Mesenchymal stem cell (in vitro differentiated cells and primary cell): ENCODE measurements at places on chromosomes 13 and 19.
A peak's percentile ranks its signal among the peaks of the same experiment; 100 is the strongest.

GRCh38 chr13:110337247-110337646 is 30.2 kb downstream of the COL4A2 start:
- H3K27ac ChIP-seq: peak overlapping the region; percentile 24
- no peak overlapping the region for H3K4me3 ChIP-seq
- H3K4me1 ChIP-seq: peaks cover 43% of the 10 kb centered on the region
- no peaks in the 10 kb centered on the region for H3K36me3 ChIP-seq
- H3K27me3 ChIP-seq: no peaks in the 10 kb centered on the region

- H3K27ac ChIP-seq: no peak overlapping the region
- H3K27me3 ChIP-seq: no peaks in the 10 kb centered on the region
- DNase-seq: no peak
- H3K36me3 ChIP-seq: no peaks in the 10 kb centered on the region
These were observed 100.7 kb upstream of the OBI1 start for GRCh38 chr13:78759704-78760103.

DNA sequence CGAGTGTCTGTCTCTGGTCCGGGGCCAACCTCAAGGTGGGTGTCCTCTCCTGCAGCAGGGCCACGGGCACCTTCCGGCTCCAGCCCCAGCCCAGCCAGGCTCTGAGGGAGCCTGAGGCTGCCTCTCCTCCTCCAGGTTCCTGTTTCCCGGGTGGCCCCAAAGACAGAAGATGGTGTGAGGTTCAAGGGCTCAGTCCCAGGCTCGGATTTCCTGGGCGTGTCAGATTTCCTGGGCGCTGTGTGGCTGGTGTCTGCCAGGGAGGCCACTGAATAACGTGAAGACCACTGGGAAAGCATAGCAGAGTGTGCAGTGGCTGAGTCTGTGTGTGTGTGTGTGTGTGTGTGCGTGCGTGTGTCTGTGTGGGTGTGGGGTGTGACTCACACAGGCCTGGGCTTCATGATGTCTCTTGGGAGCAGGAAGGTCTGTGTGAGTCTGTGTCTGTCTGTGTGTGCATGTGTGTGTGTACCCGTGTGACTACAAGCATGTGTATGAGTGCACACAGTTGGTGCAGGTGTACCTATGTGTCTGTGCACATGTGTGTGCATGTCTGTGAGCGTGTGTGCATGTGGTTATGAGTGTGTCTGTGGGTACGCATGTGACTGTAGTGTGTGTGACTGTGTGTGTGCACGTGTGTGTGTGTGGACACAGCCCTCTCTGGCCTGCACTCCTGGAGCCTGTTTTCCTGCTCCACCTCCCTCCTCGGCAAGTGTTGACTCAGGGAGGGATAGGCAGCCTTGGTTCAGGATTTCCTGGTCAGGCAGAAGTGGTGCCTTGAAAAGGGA is 28.3 kb downstream of the CEBPA start:
- H3K4me1 ChIP-seq: peaks cover 27% of the 10 kb centered on the region
- no peak overlapping the region for H3K4me3 ChIP-seq
- no peak overlapping the region for H3K27ac ChIP-seq
- DNase-seq: peak; percentile 52
- no peaks in the 10 kb centered on the region for H3K27me3 ChIP-seq
- H3K36me3 ChIP-seq: no peaks in the 10 kb centered on the region

DNA sequence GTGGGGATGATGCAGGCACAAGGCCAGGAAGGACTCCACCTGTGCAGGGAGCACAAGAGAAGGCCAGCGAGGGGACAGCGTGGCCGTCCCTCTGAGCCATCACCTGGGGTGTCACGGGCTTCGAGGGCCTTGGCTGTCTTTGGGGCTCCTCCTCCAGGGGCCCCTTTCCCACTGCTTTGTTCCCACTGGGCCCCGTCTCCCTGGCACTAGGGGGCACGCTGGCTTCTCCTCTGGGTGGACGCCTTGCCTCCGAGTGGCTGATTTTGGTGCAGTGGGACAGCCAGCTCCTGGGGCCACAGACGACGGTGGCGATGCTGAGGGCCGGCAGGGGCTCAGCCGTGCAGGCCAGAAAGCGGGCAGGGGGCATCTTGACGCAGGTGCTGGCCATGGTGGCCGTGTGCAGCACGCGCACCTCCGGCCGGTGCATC is 43.2 kb upstream of the GRTP1 start:
- peaks cover 23% of the 10 kb centered on the region for H3K4me1 ChIP-seq
- H3K4me3 ChIP-seq: peak overlapping the region; percentile 10
- no peak overlapping the region for H3K27ac ChIP-seq
- H3K36me3 ChIP-seq: no peaks in the 10 kb centered on the region
- H3K27me3 ChIP-seq: peaks cover 39% of the 10 kb centered on the region
- no peak for DNase-seq

DNA sequence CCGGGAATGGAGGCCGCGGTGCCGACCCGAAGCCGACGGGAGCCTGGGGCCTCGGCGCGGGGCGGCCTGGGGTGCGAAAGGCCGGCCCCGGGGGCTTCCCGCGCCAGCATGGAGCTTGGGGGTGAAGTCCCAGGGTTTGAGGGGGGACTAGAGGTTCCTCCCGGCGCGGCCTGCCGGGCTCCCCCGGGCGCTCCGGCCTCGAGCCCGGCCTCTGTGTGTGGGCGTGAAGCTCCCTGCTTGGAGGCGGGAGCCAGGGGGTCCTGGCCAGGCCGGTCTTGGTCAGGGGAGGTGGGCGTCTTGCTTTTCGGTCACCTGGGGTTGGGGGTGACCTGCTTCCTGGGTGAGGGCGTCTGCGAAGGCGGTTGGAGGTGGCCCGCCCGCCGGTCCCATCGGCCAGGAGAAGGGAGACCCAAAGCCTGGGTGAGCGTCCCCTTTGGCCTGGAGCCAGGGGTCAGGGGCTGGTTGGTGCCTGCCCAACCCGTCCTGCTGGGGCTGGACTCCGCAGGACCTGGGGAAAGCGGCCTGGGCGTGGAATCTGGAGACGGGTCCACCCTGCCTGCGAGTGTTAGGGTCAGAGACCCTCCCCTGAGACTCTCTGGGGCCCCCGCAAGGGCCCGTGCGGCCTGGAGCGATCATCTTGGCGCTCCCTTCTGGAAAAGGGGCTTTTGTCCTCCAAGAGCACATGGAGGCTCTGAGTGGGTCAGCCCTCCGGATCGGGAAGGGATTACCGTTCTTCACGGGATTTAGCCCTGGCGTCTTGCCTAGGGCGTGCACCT is 535 bp downstream of the BSG start:
- DNase-seq: peak; percentile 70
- H3K36me3 ChIP-seq: peaks cover 14% of the 10 kb centered on the region
- H3K4me3 ChIP-seq: peak overlapping the region; percentile 95
- peaks cover 44% of the 10 kb centered on the region for H3K4me1 ChIP-seq
- H3K27me3 ChIP-seq: no peaks in the 10 kb centered on the region

- H3K4me3 ChIP-seq: no peak overlapping the region
- peaks cover 32% of the 10 kb centered on the region for H3K4me1 ChIP-seq
- peaks cover 25% of the 10 kb centered on the region for H3K36me3 ChIP-seq
- H3K27me3 ChIP-seq: no peaks in the 10 kb centered on the region
- DNase-seq: peak; percentile 99
- H3K27ac ChIP-seq: peak overlapping the region; percentile 46
These were observed 83.5 kb downstream of the COL4A2 start for GRCh38 chr13:110390567-110390966.

- peak overlapping the region; percentile 63 for H3K27ac ChIP-seq
- peaks cover 6% of the 10 kb centered on the region for H3K4me1 ChIP-seq
- H3K27me3 ChIP-seq: no peaks in the 10 kb centered on the region
These were observed 11.3 kb downstream of the STARD13 start for GRCh38 chr13:33274264-33274663.

GRCh38 chr19:40159744-40160143 is 31.5 kb upstream of the MAP3K10 start:
- no peak overlapping the region for H3K4me3 ChIP-seq
- no peak overlapping the region for H3K27ac ChIP-seq
- H3K36me3 ChIP-seq: no peaks in the 10 kb centered on the region
- H3K4me1 ChIP-seq: no peaks in the 10 kb centered on the region
- H3K27me3 ChIP-seq: no peaks in the 10 kb centered on the region

DNA sequence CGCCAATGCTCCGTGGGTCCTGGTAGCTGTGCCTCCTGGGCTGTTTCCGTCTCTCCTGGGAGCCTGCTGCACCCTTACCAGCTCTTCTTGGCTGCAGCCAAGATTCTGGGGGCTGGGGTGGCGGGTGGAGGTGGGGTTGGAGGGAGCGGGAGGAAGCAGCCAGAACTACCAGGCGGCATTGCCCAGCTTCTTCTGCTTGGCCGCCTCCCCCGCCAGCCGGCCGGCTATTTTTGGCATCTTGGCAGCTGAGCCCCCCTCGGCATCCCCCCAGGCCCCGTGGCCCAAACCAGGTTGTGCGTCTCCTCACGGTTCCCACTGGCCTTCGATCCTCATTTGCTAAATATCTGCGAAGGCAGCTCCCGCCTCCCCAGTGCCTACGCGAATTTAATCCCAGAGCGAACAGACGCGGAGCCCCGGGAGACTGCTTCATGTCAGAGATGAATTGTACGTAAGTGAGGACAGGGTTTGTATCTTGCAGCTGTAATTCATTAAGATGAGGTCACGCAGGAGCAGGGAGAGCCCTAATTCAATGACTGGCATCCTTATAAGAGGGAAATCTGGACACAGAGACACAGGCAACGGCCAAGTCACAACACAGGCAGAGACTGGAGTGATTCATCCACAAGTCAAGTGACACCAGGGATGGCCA is 12.8 kb upstream of the PEAK3 start:
- peaks cover 24% of the 10 kb centered on the region for H3K4me1 ChIP-seq
- no peaks in the 10 kb centered on the region for H3K36me3 ChIP-seq
- H3K27me3 ChIP-seq: peaks cover 49% of the 10 kb centered on the region
- no peak for DNase-seq
- no peak overlapping the region for H3K27ac ChIP-seq

DNA sequence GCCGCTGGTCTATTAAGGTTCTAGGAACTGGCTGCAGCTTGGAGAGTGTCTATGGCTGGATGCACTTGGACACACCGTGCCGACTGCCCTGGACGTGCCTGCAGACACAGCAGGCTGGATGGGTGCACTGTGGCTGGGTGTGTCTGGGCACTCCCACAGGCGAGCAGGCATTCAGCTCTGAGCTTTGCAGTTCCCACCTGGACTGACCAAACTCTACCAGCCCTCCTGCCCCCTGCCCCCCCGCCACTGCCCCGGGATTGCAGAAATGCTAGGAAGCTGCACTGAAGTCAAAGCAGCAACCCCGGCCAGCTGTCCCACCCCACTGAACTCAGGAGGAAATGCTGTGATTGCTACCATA is 7.0 kb upstream of the LRP3 start:
- no peak overlapping the region for H3K27ac ChIP-seq
- peaks cover 2% of the 10 kb centered on the region for H3K4me1 ChIP-seq
- no peaks in the 10 kb centered on the region for H3K36me3 ChIP-seq
- no peak for DNase-seq

GRCh38 chr13:50080911-50081678 is 65.9 kb downstream of the KCNRG start:
- H3K27me3 ChIP-seq: no peaks in the 10 kb centered on the region
- H3K27ac ChIP-seq: peak overlapping the region; percentile 74
- DNase-seq: peak; percentile 66
- H3K4me1 ChIP-seq: no peaks in the 10 kb centered on the region
- H3K4me3 ChIP-seq: peak overlapping the region; percentile 76

GRCh38 chr19:30105727-30106126 is 163.7 kb downstream of the URI1 start:
- DNase-seq: no peak
- H3K27ac ChIP-seq: no peak overlapping the region
- H3K27me3 ChIP-seq: no peaks in the 10 kb centered on the region
- H3K36me3 ChIP-seq: no peaks in the 10 kb centered on the region

- peaks cover 2% of the 10 kb centered on the region for H3K4me1 ChIP-seq
- no peak for DNase-seq
- H3K27ac ChIP-seq: no peak overlapping the region
- no peaks in the 10 kb centered on the region for H3K27me3 ChIP-seq
These were observed 54.6 kb upstream of the MYO16 start for GRCh38 chr13:108574856-108575255.

DNA sequence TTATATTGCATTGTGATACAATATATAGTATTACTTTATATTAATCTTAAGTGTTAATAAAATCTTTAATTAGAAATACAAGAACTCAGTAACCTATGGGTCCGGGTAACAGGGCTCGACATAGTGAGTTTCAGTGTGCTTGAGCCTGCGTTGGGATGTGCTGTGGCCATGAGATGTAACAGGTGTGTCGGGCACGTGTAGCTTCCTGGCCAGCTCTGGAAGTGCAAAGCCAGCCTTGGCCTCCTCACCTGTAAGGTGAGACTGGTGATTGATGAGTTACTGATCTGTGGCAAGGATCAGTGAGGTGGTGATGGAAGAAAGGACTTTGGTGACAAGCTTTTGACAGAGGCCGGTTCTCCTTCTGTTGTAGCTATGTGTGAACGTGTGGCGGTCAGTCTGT is 19.2 kb downstream of the ATP4B start:
- DNase-seq: no peak
- no peaks in the 10 kb centered on the region for H3K27me3 ChIP-seq
- peaks cover 2% of the 10 kb centered on the region for H3K4me1 ChIP-seq
- no peak overlapping the region for H3K27ac ChIP-seq

DNA sequence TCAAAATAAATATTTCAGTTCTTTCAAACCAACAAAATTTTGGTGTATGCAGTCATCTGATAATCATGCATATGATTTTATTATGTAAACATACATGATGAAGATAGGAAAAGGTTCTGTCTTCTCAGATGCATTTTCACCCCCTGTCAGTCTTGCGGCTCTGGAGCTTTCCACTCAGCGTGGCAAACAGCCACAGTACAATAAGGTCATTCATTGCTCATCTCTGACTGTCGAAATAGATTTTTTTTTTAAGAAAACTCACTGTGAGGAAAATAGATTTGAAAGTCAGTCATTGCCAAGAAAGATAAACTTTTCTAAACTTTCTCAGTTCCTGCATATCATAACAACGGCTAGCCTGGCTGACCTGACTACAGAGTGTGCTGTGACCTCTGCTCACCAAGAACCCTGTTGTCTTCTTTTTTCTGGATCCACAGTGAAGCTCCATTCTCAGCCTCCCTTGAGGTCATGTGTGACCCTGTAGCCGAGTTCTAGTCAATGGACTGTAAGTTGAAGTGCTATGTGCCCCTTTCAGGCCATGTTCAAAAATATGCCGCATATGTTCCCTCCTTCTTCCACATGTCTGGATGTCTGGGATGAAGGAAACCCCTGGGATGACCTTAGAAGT is 519.6 kb downstream of the KLF5 start:
- H3K27me3 ChIP-seq: no peaks in the 10 kb centered on the region
- H3K36me3 ChIP-seq: no peaks in the 10 kb centered on the region
- no peaks in the 10 kb centered on the region for H3K4me1 ChIP-seq
- H3K27ac ChIP-seq: no peak overlapping the region
- DNase-seq: no peak

- H3K27ac ChIP-seq: peak overlapping the region; percentile 53
- peak; percentile 85 for DNase-seq
- H3K36me3 ChIP-seq: peaks cover 7% of the 10 kb centered on the region
These were observed 117.4 kb downstream of the ESD start for GRCh38 chr13:46679369-46680120.
